Activated CD4-positive, alpha-beta T cell treated with anti-CD3 and anti-CD28 coated beads, Interleukin-2, amount 50 U/mL, for 4 hours (primary cell): ENCODE measurements at places on chromosomes 6 and 20.

- DNase-seq = no peak
Observed at GRCh38 chr20:15700147-15700765, 873.0 kb downstream of the KIF16B start.

DNA sequence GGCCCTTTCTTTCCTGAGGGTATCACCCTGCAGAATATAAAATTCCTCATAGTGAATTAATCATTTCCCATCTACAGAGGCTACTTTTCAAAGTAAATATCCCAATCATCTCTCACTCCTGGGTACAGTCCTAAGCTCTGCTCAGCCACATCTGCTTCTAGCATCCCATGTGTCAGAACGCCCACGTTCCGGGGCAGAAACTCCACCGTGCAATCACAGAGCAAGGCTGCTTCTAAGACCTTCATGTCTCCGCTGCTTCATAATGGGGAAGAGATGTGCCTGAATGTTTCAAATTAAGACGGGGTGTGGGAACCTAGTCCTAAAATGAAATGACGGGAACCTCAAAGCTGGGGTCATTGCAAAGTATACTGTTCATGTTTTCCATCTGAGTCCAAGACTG lies 208.8 kb upstream of the GMDS start:
- no peak for DNase-seq

DNA sequence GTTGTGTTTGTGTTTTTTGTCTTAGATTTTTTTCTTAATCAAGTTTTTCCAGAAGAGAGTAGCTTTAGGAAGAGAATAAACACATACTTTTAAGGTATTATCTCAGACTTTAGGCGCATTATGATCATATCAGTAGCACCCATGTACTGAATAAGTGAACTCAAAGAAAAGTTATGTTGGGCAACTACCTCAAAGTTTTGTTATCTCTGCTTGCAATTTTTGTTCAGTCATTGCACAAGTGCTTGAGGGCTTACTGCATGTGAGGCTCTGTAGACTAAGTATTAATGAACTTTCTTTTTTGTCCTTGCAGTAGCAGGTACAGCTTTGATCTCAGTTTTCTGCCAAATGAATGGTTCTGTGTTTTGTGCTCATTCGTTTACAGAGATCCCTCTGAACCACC lies 189.0 kb downstream of the SLC16A10 start:
- no peak for DNase-seq

GRCh38 chr6:66429210-66429609 lies 722.2 kb upstream of the EYS start:
- no peak for DNase-seq

GRCh38 chr20:38460040-38460623 lies 12.5 kb upstream of the RALGAPB start:
- DNase-seq = no peak

GRCh38 chr20:47468290-47469050 lies 33.2 kb upstream of the NCOA3 start:
- no peak for DNase-seq

DNA sequence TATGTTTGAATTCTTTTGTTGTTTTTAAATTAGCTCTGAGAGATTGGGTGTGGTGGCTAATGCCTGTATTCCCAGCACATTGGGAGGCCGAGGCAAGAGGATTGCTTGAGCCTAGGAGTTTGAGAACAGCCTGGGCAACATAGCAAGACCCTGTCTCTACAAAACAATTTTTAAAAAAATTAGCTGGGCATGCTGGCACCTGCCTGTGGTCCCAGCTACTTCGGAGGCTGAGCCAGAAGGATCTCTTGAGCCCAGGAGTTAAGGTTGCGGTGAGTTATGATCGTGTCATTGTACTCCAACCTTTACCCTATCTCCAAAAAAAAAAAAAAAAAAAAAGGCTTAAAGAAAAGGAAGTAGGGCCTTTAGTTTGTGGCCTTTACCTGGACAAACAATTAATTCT lies 22.9 kb downstream of the DHX35 start:
- no peak for DNase-seq

DNA sequence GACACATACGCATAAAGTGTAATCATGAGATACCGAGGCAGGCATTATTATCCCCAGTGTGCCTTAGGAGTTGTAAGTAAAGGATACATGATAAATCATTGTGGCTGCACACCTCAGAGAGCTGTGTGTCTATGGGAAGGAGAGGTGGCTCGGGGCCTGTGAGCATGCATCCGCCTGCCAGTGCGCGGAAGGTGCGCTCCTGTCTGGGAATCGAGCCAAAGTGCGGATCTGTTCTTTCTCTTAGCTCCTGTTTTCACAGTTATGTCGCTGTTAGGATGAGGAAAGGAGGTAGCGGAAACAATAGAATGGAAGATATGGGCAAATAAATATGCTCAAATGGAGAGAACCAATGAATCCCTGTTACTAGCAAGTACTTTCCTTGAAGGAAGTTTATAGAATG lies 98.0 kb downstream of the ANKRD6 start:
- DNase-seq = no peak

DNA sequence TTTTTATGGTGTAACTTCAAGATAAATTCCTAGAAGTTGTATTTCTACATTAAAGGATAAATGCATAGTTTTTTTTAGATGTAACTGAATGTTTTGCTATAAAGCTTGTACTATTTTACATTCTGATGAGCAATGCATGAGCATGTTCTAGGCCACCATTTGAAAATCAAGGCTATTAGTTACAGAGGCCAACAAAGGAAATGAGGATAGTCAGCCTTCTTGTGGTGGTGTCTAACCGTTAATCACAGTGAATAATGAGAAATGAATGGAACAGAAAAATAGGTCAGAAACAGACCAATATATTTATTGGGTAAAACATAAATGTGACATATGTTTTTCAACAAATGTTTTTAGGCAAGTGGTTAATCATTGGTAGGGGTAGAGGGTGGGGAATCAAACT lies 37.6 kb upstream of the L3MBTL3 start:
- DNase-seq = no peak

DNA sequence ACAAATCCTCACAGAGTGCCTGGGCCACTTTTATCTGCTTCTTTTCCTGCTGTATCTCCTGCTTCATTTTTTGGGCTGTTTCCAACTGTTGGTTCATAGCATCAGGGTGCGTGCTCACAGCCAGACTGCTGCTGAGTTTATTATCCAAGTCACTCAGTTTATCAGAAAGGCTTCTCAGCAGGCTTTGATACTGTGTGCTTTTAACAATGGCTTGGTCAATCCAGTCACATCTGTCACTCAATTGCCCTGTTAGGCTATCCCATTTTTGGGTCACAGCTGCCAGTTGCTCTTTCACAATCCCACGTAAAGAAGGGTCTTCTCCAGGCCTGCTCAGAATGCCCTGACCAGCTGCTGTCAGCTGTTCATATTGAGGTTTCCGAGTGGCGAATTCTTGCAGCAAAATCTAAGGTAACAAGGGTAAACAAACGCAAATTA lies 87.2 kb downstream of the DST start:
- DNase-seq = no peak
